GM10248 (cell line): ENCODE measurements at places on chromosomes 6 and 20.

GRCh38 chr6:45898941-45899682 lies 116.5 kb downstream of the CLIC5 start:
- DNase-seq = no peak

GRCh38 chr6:106257195-106257594 lies 68.4 kb downstream of the ATG5 start:
- no peak for DNase-seq

GRCh38 chr6:69888482-69889233 lies 22.3 kb downstream of the COL19A1 start:
- no peak for DNase-seq

- no peak for DNase-seq
Measured at GRCh38 chr20:53789989-53790675, 196.5 kb upstream of the ZNF217 start.

- no peak for DNase-seq
Measured at GRCh38 chr6:53770780-53771249, 24.0 kb upstream of the LRRC1 start.

- DNase-seq = no peak
Measured at GRCh38 chr6:38588631-38589366, 50.9 kb downstream of the BTBD9 start.

- DNase-seq = no peak
Measured at GRCh38 chr6:50187351-50187921, 137.7 kb upstream of the DEFB112 start.

GRCh38 chr20:21352703-21353102 lies 44.6 kb downstream of the NKX2-4 start:
- no peak for DNase-seq

GRCh38 chr20:24444526-24445190 lies 24.8 kb upstream of the SYNDIG1 start:
- no peak for DNase-seq

- no peak for DNase-seq
Measured at GRCh38 chr6:68975816-68976215, 340.7 kb downstream of the ADGRB3 start.

- no peak for DNase-seq
Measured at GRCh38 chr6:137056121-137056880, 11.5 kb upstream of the IL20RA start.

DNA sequence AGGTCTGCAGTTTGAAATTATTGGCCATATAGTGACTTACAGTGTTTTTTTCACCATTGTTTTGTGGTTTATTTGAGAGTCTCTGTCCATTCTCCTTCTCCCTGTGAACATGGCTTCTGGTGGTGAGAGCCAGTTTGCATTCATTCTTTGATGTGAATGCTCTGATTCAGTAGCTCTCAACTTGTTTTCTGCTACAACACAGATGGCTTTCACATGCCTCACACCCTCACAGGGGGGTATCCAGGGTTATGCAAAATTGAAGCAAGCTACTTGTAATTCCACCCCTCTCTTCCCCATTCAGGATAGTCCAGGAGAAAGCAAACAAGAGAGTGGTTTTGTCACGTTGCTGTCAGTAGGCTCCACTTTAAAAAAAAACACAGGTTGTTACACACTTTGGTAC lies 55.6 kb downstream of the SLX4IP start:
- no peak for DNase-seq

- DNase-seq = no peak
Measured at GRCh38 chr20:48562586-48563116, 265.1 kb downstream of the PREX1 start.

DNA sequence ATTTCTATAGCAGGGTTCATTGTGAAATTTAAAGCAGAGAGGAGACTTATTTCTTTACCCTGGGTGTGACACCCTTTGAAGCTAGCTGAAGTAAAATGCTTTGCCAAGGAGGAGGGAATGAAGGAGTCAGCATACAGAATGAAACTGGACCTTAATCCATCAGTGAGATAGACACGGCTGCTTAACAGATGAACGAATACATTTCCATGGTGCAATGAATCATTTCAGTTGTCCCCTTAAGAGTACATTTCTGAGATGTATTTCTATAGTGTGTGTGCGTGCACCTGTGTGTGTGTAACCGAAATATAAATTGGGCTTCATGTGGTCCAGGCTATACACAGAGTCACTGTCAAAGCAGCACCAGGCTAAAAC lies 73.8 kb upstream of the CD93 start:
- no peak for DNase-seq

- no peak for DNase-seq
Measured at GRCh38 chr20:49710971-49711666, 2.6 kb downstream of the B4GALT5 start.

- DNase-seq = no peak
Measured at GRCh38 chr6:116011520-116011919, 49.2 kb downstream of the FRK start.

DNA sequence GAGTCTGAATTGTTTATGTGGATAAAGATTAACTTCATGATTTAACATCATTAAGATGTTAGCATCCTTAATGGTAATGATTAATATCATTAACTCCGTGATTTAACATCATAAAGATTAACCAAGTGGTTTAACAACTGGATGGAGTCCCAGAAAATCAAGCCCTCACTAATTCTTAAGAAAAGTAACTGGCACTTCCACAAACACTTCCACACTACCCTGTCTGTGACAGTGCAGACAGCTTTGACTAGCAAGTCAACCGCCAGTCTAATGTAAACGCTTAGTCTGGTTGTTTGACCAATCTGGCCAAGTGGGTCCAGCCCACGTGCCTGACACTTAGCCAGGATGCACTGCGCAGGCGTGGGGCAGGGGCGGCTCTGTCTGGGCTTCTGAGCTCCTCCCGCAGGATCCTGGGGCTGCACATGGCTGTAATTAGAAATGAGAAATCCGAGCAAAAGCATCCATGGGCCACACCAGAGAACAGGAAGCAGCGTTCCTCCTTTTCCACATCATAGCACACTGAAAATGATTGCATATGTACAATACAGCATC lies 424.2 kb downstream of the FOXA2 start:
- DNase-seq = no peak

GRCh38 chr20:50498071-50498776 lies 12.0 kb upstream of the PTPN1 start:
- no peak for DNase-seq

DNA sequence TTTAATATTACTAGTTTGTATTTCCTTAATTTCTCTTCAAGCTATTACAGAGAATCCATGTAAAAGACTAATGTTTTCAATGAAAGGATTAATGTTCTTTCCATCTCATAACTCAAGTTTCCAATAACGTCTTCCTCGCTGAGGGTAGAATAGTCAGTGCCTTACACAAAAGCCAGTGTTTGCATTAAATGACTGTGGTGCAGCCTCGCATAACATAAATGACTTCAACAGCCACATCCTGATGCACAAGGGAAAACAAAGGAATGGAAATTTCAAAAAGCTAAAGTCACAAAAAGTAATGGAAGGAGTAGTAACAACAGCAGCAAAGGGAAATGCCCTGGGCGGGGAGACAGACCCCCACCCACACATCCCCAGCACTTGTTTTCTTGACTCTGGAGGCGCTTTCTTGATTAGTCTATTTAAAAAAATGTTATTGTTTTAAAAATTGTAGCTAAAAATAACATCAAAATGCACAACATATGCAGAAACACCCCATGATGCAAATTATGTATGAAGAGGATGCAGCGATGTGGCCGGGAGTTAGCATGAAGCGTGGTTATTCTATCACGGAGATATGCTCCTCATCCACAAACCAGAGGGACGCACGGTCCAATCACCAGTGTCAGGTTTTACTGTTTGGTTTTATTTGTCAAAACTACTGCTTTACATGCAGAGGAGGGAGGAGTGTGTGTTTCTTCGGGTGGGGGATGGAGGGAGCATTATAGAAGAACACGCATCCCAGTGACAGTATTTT lies 228.6 kb downstream of the GMPR start:
- DNase-seq = no peak

DNA sequence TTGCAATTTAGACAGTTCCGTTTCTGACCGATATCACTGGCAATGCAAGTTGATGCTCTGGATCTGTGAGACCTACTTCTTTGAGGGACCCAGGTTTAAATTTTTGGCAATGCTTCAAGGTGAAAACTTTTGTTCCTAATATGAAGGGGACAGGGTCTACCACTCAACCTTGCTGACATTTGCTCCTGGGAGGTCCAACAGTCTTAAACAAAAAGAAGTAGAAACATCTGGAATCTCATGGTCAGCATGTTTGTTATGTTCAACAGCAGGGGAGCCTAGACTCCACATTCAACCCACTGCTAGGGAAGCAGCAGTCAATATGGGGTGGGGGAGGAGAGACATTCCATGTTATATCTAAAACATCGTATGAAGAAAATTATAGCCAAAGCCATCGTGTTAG lies 196.4 kb downstream of the SIM1 start:
- no peak for DNase-seq

DNA sequence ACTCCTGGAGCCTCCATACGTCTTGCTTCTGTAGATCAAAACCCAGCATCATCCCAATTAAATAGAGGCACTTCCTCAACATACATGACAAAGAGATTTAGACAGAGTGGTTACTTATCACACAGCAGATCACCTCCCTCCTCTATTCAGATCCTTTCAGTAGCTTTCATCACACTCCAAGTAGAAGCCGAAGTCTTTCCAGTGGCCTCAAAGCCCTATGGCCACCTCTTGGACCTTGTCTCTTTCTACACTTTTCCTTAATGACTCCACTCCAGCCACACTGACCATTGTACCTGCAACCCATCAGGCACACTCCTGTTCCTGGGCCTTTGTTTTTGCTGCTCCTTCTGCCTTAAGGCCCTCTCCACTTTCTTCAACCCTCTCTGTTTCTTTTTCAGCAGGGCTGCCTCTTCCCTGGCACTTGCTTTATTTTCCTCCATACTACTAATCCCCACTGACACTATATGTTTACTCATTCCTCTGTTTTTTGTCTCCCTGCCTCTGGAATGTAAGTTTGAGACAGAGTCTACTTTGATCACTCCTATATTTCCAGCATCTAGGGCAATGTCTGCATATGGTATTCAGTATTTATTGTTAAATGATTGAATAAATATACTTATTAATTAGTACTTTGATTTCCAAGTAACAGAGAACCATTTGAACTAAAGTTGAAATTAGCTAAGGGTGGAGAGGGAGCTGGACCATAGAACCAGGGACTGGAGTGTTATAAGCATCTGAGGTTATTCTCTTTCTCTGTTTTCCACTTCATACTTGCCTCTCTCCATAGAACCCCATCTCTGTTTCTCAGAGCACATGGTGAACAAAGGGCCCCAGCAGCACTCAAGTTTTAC lies 43.4 kb upstream of the TRAM2 start:
- DNase-seq = no peak

- no peak for DNase-seq
Measured at GRCh38 chr6:109296971-109297372, 85.3 kb downstream of the CD164 start.

DNA sequence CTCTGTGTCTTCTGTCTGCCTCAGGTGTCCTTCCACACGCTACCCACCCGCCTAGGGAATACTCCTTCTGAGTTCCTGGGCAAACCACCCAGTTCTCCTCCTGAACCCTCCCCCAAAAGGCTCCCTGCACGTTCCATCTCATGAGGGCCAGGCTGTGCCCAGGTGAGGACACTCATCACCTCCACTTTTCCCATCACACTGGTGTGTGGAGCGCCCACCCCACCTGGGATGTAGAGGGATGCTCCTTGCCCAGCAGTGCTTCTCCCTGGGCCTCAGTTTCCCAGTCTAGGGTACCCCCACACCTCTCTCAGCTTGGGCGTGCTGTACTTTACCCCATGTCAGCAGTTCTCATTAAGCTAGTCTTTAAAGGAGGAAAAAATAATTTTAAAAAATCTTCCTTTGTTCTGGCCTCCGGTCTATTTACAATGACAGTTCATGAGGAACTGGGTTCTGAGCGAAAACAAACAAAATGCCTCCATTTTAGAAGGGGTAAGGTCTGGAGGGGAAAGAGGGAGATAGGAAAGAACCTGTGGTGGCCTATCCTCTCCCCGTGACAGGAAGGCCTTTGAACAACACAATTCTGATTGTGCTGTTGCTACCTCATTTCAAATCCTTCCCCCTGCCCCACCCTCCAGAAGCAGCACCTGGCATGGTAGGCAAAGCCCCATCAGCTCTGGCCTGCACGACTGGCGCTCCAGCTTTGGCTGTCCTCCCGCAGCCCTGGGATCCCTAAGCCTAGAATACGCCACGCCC lies 1.7 kb upstream of the C20orf203 start:
- no peak for DNase-seq

DNA sequence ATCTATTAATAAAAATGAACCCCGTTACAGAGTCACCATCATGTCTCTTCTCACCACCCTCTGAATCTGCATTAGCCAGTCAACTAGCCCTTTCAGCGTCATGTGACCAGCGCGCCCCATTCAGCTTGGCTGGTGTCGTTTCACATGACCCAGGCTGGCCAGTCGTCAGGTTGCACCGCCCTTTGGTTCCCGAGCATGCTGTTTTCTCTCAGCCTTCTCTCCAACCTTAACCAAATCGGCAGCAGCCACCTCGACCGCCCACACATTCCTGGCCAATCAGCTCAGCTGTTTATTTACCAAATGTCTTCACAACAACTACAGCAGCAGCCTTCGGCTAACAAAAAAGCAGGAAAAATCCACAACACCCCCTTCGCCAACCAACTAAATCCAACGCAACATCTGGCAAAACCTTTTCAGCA lies 5.6 kb downstream of the SRSF3 start:
- no peak for DNase-seq

- no peak for DNase-seq
Measured at GRCh38 chr20:17796091-17796563, 96.4 kb downstream of the BANF2 start.
